ENCODE measurements at places on chromosomes 1 and 21.
A peak's percentile ranks its signal among the peaks of the same experiment; 100 is the strongest.

- DNase-seq: no peak
Measured at GRCh38 chr1:63936276-63936675, 162.5 kb downstream of the ROR1 start.

- peak; percentile 76 for DNase-seq
Measured at GRCh38 chr1:209583408-209583807, at the start of gene CAMK1G. Gene CAMK1G, plus strand, starts transcription at chr1:209583714. Its CDS starts 11,270 bp downstream, at chr1:209594984.

- DNase-seq: no peak
Measured at GRCh38 chr1:183180634-183181056, 5.4 kb upstream of the LAMC2 start.

DNA sequence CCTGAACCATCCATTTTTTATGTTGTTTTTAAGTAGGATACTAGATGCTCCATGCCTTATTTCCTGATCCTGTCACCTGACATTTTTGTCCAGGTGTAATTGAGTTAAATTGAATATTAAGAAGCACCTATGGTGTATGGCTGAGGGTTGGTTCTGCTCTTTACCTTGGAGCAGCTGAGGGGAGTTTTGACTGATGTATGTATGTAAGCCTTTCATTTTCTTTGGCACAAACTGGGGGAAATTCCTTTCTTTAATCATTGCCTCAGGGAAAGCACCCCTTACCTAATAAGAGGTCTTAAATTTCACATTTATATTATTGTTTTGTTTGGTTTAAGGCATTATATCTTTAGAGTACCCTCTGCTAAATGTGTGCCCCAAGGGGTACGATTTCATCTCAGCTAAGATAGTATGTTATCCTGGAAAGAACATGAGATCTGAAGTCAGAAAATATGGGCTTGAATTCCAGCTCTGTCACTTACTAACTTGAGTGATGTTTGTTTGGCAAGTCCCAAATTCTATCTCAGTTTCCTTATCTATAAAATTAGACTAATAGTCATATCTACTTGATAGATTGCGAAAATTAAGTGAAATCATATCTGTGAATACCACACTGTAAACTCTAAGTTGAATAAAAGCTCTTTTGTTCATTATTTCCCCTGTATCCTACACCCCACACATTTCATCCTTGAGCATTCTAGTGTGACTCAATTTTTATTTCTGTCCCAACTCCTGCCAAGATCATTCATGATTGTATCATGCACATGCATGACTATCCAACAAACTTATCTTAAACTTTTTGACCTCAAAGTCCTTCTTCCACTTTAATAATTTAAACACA lies 57.7 kb upstream of the NUF2 start:
- DNase-seq: no peak

DNA sequence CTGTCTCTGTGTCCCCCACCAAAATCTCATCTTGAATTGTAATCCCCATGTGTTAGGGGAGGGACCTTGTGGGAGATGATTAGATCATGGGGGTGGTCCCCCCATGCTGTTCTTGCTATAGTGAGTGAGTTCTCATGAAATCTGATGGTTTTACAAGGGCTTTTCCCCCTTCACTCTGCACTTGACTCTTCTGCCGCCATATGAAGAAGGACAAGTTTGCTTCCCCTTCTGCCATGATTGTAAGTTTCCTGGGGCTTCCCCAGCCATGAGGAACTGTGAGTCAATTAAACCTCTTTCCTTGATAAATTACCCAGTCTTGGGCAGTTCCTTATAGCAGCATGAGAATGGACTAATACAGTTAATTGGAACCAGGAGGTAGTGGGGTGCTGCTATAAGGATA lies 137.1 kb upstream of the RAB4A start:
- DNase-seq: no peak

DNA sequence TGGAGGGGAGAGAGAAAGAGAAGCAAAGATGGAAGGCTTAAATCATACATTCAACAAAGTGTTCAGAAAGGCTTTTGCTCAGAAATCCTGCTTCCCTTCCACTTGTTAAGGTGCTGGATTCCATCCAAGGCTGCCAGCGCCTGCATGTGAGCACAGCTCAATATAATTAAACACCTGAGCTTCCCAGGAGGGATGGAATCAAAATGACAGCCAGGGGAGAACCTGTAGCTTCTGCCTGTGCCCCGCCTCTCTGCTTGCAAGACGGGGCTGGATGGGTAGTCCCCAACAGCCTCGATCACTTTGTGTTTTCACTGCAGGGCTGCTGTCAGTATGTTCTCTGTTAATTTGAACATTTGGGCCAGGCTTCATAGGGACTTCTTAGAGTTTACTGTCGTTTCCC lies 225.7 kb downstream of the KCNH1 start:
- peak; percentile 28 for DNase-seq

GRCh38 chr1:6358757-6359201 lies 34.8 kb downstream of the ACOT7 start:
- no peak for DNase-seq

- DNase-seq: no peak
Measured at GRCh38 chr1:151988405-151988923, 5.2 kb downstream of the S100A10 start.

- DNase-seq: no peak
Measured at GRCh38 chr1:241821363-241821762, 26.6 kb upstream of the EXO1 start.

DNA sequence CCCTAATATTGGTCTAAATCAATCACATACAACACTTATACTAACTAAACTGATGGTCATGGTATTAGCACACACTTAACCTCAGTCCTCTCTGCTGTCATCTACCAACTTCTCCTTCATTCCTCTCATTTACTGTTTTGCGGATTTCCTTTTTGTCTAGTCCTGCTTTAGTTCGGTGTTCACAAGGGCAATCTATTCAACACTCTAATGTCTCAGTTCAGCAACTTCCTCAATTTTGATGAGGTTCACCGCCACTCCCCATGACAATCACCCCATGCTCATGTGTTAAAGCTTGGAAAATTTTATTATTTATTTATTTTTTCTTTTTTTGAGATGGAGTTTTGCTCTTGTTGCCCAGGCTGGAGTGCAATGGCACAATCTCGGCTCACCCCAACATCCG lies 301.1 kb downstream of the PTPRC start:
- no peak for DNase-seq

- peak; percentile 83 for DNase-seq
Measured at GRCh38 chr1:35202048-35202719, 9.2 kb upstream of the SFPQ start.

- DNase-seq: no peak
Measured at GRCh38 chr1:233465745-233466343, 138.3 kb downstream of the MAP3K21 start.

DNA sequence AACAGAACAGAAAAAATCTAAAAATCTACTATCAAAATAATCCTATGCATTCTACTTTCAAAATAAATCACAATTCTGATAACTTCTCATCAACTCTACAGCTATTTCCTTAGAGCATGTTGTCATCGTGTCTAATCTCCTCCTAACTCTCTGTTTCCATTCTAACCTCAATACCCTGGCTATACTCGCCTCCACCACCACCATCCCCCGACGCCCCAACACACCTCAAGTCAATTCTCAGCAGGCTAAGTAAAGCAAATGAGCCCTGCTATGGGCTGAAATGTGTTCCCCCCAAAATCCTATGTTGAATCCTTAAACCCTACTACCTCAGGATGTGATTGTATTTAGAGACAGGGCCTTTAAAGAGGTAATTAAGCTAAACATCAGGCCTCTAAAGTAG lies 34.6 kb downstream of the NRDC start:
- DNase-seq: no peak

DNA sequence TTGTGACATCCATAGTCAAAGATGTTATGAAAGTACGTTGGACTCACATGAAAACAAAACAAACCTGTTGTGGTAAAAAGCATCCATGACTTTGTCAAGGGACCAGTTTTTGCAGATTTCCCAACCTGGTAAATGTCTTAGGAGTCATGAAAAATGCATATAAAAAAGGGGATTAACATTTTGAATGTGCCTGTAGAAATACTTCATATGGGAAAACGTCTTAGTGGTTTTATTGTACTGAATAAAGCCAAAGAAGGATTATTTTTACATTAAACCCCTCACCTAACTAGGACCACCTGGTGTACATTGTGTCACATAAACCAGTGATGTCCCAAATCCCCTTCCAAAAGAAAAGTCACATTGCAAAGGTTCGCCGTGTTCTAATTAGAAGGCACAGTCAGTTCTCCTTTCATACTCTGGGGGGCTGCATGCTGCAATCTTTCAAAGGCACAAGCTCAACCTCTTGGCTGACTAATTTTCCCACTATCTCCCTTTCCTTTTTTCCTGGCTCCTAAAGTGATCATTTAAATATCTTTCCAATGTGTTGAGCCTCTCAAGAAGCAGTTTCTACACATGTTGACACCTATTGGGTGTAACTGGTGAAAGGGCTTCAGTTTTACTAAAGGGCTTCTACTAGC lies 119.8 kb upstream of the SPAG17 start:
- no peak for DNase-seq

DNA sequence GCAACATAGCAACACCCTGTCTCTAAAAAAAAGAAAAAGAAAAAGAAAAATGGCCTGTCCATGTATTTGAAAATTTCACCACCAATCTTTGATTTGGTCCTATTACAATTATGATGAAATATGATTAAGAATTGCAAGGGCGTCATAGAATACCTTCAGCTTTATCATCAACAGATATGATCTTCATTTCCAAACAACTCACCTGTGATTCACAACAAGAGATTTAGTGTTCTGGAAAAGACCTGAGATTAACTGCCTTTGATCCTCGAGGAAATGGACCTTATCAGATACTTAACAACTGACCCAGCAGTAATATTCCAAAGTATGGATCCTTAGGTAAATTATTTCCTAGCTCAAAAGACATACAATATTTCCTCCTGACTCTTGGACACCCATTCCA lies 3.5 kb upstream of the GSTM4 start:
- DNase-seq: no peak

- DNase-seq: no peak
Measured at GRCh38 chr1:245317217-245317616, 162.4 kb downstream of the KIF26B start.

DNA sequence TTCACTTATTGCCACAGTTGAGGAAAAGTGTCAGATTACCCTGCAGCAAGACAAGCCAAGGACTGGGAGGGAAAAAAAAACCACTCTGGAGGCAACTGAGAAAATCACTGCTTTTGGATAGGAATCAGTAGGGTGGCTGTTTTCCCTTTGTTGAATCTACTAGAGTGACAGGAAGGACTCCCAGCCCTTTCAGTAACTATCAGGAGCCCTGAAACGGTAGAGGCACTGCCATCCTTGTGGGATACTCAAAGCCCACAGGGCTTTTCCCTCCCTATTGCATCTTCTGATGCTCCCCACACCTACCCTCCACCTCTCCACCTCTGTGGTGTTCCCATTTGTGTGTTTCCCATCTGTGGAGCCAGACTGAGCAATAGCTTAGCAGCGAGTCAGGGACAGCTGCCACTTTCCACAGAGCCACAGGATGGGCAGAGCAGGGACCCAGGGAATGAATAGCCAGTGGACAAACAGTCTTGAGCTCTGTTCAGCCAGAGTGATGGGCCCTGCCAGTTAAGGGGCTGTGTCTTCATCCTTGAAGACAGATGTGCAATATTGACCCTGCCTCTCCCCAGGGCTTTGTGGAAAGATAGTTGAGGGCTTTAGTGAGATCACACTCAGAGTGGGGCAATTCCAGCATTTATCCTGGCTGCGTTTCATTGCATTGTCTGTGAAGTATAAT lies 13.9 kb downstream of the UBIAD1 start:
- no peak for DNase-seq

- no peak for DNase-seq
Measured at GRCh38 chr1:29934255-29934772, 698.0 kb downstream of the PTPRU start.

- DNase-seq: no peak
Measured at GRCh38 chr1:220811695-220812094, 25.0 kb downstream of the MTARC1 start.

- DNase-seq: no peak
Measured at GRCh38 chr1:90605070-90605469, 112.0 kb downstream of the BARHL2 start.

DNA sequence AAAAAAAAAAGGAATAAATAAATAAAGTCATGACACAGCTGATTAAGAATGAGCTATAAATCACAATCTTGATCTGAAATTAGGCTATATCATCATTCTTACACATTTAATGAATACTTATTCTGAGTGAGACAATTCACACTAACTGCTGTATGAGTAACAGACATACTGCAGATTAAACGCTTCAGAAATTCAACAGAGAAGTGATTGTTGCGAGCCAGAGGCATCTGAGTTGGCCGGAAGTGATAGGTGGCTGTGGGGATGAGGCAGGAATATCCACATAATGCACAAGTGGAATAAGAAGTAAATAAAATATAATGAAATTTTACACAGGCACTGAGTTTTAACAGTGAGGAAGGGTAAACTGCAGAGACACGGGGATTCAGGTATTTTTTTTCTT lies 142.4 kb downstream of the APP start:
- no peak for DNase-seq

DNA sequence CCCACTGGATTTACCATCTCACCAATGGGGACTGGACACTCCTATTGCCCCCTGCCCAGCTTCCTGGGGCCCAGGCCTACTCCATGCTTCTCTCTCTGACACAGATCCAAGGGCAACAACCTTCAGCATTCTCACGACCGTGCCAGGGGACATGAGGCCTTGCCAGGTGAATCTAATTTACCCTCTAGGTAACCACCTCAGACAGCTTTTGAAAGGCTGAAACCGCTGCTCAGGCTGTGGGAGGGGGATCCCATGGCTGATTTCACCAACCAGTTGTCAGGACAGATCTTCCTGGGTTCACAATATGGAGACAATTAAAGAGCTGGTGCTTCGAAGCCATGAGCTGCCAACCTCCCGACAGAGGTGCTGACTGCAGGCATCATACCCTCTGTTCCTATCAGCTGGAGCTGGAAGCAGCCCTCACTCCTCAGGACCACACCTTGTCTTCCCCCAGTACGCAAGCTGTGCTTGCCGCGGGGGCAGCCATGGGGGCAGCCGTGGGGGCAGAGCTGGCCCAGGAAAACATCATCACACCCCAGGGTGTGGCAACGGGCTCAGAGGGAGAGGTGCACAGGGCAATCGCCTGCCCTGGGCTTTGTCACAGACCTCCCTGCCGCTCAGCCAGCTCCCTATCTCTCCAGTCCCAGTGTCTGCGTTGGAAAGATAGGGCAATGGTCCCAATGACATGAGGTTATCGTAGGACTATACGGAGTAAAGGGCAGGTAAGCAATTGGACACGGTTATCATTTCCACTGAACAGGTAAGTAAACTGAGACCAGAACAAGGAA lies 120.2 kb downstream of the DMRTB1 start:
- no peak for DNase-seq

All from putamen (tissue), 1 donor.